H54 (cell line): ENCODE measurements at places on chromosomes 3 and 15.

GRCh38 chr15:88834211-88834812 is 31.1 kb downstream of the ACAN start:
- peak; percentile 38 for DNase-seq

GRCh38 chr3:127678315-127678599 is 5.5 kb downstream of the ABTB1 start:
- DNase-seq, result no peak

- DNase-seq, result no peak
Measured at GRCh38 chr3:188520466-188520865, 366.5 kb downstream of the LPP start.

GRCh38 chr3:169241991-169242707 is 421.4 kb downstream of the MECOM start:
- DNase-seq, result no peak

DNA sequence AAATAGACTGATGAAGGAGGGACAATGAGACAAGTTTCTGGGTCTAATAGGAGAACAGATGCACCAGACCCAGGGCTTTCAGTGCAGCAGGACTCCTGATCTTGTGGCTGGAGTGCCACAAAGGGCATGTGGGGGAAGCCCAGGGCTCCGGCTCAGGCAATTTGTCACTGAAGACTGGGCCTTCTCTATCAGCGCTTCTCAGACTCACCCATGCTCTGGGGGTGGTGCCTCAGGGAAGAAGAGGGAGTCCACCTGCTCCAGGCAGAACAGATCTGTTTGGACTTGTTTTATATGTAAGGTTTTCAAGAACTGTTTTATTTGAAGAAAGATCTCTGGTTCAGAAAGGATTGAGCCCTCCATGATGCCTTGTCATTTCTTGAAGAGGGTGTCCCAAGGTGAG is 112.4 kb upstream of the TLE3 start:
- DNase-seq, result no peak

GRCh38 chr3:140552898-140553297 is 125.0 kb upstream of the TRIM42 start:
- peak; percentile 7 for DNase-seq

GRCh38 chr3:195307711-195308110 is 36.8 kb upstream of the XXYLT1 start:
- DNase-seq, result no peak

DNA sequence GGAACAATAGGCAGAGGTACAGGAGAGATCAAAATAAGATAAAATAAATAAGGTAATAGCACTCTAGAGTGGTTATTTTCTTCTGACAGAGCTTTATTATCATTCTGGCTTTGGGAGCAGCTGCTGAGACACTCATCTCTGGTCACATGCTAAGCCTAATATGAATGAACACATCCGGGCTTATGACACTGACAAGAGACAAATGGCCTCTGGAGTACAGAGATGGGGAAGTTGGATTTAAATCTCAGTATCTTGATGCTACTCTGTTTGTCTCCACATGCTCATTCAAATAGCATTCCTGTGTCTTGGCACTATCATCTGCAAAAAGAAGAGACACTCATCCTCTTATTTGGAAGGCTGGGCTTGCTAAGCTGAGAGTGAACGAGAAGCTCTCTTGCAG is 55.6 kb downstream of the TMEM45A start:
- no peak for DNase-seq

- no peak for DNase-seq
Measured at GRCh38 chr3:144516026-144516425, 544.4 kb downstream of the DIPK2A start.

- DNase-seq, result no peak
Measured at GRCh38 chr3:31106912-31107311, 212.5 kb upstream of the GADL1 start.

GRCh38 chr3:72872183-72872582 is 15.7 kb upstream of the GXYLT2 start:
- DNase-seq, result no peak

DNA sequence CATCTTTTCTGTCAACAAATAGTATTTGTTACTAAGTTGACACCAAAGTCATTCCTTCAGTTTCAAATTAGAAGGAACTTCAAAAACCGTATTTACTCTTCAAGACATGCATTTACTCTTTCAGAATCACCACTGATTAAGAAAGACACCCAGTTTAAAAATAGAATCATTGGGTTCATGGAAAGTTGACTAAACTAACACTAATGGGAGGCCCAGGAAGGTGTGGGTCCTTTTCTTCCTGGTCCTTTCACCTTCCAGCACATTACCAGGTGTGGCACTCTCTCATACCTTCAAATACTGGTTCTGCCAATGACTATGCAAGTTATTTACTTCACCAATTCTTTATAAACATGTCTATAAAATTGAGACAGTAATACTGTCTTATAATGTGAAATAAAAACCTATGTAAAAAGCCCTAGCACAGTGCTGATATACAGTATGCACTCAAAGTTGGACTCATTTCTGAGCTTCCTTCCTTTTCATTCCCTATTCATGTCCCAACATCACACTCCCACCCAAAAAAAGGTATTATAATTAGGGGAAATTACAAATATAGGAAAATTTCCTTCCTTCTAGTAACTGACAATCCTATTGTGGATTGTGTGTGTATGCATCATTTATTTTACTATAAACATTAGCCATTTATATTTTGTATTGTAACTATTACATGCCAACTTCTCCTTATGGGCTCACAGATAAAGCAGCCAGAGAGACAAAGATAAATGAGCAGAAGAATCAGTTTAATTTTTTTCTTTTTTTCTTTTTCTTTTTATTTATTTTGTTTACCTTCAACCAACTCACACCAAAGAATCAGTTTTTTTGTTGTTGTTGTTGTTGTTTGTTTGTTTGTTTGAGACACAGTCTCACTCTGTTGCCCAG is 48.9 kb downstream of the LRRFIP2 start:
- no peak for DNase-seq

DNA sequence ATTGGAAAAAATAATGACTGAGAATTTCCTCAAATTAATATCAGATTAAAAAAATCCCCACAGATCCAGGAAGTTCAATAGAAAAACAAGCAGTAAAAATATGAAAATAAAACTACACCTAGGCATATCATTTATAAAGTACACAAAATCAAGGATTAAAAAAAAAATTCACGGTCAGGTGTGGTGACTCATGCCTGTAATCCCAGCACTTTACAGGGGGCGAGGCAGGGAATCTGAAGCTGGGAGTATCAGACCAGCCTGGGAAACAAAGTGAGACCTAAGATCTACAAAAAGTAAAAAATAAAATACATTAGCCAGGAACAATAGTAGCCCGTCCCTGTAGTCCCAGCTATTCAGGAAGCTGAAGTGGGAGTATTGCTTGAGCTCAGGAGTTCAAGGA is 778.3 kb upstream of the ALCAM start:
- DNase-seq, result no peak

DNA sequence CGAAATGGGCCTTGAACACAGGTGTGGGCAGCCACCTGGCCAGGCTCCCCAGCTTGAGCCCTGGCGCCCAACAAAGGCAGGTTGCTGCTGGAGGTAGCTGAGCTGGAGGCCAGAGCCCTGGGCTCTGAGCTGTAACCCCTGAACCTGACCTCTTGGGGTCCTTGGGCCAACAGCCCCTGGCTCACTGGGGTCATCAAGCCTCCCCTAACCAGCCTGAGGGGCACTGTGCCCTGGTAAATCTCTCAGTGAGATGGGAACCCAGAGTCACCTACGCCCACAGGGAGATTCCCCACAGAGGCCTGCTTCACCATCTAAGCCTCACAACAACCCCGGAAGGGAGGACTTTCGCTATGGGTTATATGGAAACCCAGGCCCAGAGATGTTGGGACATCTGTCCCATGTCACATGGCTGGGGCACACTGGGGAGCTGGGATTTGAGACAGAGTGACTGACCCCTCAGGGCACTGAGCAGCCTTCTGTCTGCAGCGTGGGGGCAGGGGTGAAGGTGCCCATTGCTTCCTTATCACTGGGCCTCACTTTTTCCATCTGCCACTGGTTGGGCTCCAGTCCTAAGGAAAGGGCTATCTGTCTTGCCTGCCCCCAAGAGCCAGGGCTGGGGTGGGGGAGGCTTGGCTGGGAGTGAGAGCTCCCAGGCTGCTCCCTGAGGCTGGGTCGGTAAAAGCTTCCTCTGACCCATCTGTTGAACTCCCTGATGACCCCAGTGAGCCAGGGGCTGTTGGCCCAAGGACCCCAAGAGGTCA is 59.1 kb downstream of the IQSEC1 start:
- DNase-seq, result no peak
